Ovary (tissue), 10 donors: ENCODE measurements at places on chromosomes 4 and X.
A peak's percentile ranks its signal among the peaks of the same experiment; 100 is the strongest.

GRCh38 chrX:115364670-115365069, 75.2 kb downstream of the LUZP4 start:
- no peaks in the 10 kb centered on the region for H3K36me3 ChIP-seq
- no peak overlapping the region for H3K4me3 ChIP-seq
- no peak overlapping the region for H3K27ac ChIP-seq
- H3K4me1 ChIP-seq: peaks cover 2% of the 10 kb centered on the region

GRCh38 chrX:38318196-38318595, 9.1 kb downstream of the RPGR start:
- H3K27ac ChIP-seq: no peak overlapping the region
- no peaks in the 10 kb centered on the region for H3K27me3 ChIP-seq
- no peak for DNase-seq
- H3K36me3 ChIP-seq: no peaks in the 10 kb centered on the region

DNA sequence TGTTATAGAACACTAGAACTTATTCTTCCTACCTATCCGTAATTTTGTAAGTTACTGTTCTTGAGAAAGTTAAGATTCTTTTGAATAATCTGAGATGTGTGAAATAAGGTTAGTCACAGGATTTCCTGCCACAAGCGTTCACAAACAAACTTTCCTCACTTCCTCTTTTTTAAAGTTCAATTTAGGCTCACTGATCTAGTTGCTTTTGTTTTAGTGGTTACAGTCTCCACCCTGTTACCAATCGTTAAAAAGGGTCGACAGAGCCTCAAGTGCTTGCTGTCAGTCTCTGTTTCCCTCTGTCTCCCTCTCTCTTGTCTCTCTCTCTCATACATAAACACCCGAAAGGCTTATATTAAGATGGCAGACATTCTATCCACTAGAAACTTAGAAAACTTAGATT, 35.9 kb upstream of the STK26 start:
- H3K4me3 ChIP-seq: no peak overlapping the region
- no peaks in the 10 kb centered on the region for H3K36me3 ChIP-seq
- H3K4me1 ChIP-seq: no peaks in the 10 kb centered on the region
- H3K27me3 ChIP-seq: no peaks in the 10 kb centered on the region
- DNase-seq: no peak

DNA sequence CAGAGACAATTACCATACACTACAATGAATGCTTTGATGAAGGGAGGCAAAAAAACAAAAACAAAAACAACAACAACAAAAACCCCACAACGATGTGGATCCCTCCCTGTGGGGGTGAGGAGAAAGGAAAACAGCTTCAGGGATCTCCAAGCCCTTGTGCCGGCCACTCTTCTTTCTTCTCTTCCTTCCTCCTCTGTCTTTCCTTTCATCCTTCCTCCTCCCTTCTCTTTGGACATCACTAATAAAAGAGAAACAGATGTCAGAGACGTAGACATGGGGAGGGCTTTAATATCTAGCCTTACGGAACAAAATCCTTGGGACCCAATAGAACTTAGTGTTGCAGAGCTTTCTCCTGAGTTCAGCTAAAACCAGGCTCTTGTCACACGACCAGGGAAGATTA, 18.8 kb upstream of the STX18 start:
- no peaks in the 10 kb centered on the region for H3K36me3 ChIP-seq
- H3K4me3 ChIP-seq: no peak overlapping the region
- peaks cover 2% of the 10 kb centered on the region for H3K4me1 ChIP-seq
- H3K27me3 ChIP-seq: no peaks in the 10 kb centered on the region

DNA sequence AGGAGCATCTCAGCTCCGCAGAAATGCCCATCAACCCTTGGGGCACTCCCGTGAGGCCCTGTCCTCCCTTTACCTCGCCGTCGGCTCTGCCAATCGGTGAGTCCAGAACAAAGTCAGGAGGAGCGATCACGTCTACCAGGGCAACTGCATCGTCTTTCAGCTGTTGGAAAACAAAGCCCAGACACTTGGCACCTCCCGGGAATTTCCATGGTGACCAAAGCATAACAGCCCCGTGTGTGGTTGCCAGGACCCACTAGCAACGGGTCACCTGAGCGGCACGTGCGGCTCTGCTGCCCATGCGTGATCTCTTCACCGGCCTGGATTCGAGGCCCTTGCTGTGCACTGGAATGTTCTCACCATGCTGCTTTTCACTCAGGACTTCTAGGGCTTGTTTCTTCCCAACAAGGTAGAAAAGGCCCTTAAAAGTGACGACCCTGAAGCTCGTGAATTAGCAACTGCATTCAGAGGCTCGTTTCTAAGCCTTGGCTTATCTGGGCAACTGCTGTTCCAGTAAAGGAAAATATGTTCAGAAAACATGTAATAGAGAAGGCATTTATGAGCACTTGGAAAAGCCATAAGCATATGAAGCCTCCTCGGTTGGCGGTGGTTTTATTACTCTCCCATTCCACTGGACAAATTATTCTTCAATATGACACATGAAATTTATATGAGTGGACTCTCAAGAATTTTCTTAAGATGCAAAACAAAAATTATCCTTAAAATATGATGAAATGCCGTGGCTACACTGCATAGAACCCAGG, 69.5 kb downstream of the ACOX3 start:
- H3K36me3 ChIP-seq: no peaks in the 10 kb centered on the region
- DNase-seq: no peak

- DNase-seq: no peak
- peak overlapping the region; percentile 59 for H3K4me3 ChIP-seq
- no peaks in the 10 kb centered on the region for H3K4me1 ChIP-seq
- peak overlapping the region; percentile 60 for H3K27ac ChIP-seq
Observed at GRCh38 chrX:119399772-119400101, 601 bp downstream of the SLC25A43 start.

- no peak overlapping the region for H3K27ac ChIP-seq
- H3K36me3 ChIP-seq: no peaks in the 10 kb centered on the region
- H3K4me1 ChIP-seq: no peaks in the 10 kb centered on the region
- H3K27me3 ChIP-seq: no peaks in the 10 kb centered on the region
Observed at GRCh38 chrX:107398115-107398514, 51.3 kb upstream of the FRMPD3 start.
